Tracheal epithelial cell (primary cell): ENCODE measurements at places on chromosomes 7 and 10. TPM values are rescaled to one million over a fixed set of nuclear protein-coding genes. Genes with fewer than 3 reads are reported as not detected.

ADCY1 gene
- total RNA-seq, result 0.21 and 1.9 TPM in 2 replicates

PPP1R3C gene
- 6.0 and 16.9 TPM in 2 replicates for total RNA-seq

TFR2 gene
- total RNA-seq, result 0.72 and 1.3 TPM in 2 replicates

MEOX2 gene
- total RNA-seq, result 0.21 TPM in 1 of 2 replicates, not detected in the other

SRGN gene
- total RNA-seq, result 0.21 and 13.5 TPM in 2 replicates

TBL2 gene
- total RNA-seq, result 65.2 and 100 TPM in 2 replicates

OPN4 gene
- total RNA-seq, result not detected in 2 replicates

TLX1 gene
- total RNA-seq, result under 0.01 TPM in 1 of 2 replicates, not detected in the other

RGS10 gene
- 37.9 and 55.9 TPM in 2 replicates for total RNA-seq

TMEM26 gene
- not detected in 2 replicates for total RNA-seq

PKD2L1 gene
- not detected in 2 replicates for total RNA-seq

PHYHIPL gene
- total RNA-seq, result under 0.01 TPM in 1 of 2 replicates, not detected in the other

IGFBP3 gene
- 9.2 and 133 TPM in 2 replicates for total RNA-seq

ACTL6B gene
- total RNA-seq, result not detected in 2 replicates

HELLS gene
- 6.6 and 8.0 TPM in 2 replicates for total RNA-seq

ATG9B gene
- 0.24 TPM in 1 of 2 replicates, not detected in the other for total RNA-seq

IFIT2 gene
- total RNA-seq, result 0.21 and 6.3 TPM in 2 replicates

COL1A2 gene
- total RNA-seq, result 0.85 and 3.1 TPM in 2 replicates

UPK3B gene
- total RNA-seq, result 0.72 and 1.7 TPM in 2 replicates

DNAJC12 gene
- 0.21 and 1.7 TPM in 2 replicates for total RNA-seq

TAS2R41 gene
- total RNA-seq, result not detected in 2 replicates

FAM171A1 gene
- 7.2 and 9.2 TPM in 2 replicates for total RNA-seq

FOXI2 gene
- not detected in 2 replicates for total RNA-seq

CCDC6 gene
- total RNA-seq, result 41.2 and 54.1 TPM in 2 replicates

CTAGE15 gene
- 0.21 and 0.48 TPM in 2 replicates for total RNA-seq

CPA4 gene
- total RNA-seq, result 6.6 and 7.2 TPM in 2 replicates

FBXO24 gene
- total RNA-seq, result 0.64 TPM in 1 of 2 replicates, not detected in the other

ATP6V1F gene
- 146 and 176 TPM in 2 replicates for total RNA-seq

TYW1B gene
- total RNA-seq, result 0.85 and 2.7 TPM in 2 replicates

PWWP2B gene
- total RNA-seq, result 52.1 and 71.8 TPM in 2 replicates

CRYGN gene
- total RNA-seq, result not detected in 2 replicates

FAM180A gene
- not detected in 2 replicates for total RNA-seq

NUTM2A gene
- 0.24 and 1.9 TPM in 2 replicates for total RNA-seq

MYL10 gene
- total RNA-seq, result not detected in 2 replicates

PNLIP gene
- total RNA-seq, result not detected in 2 replicates

PLA2G12B gene
- total RNA-seq, result not detected in 2 replicates

CNNM1 gene
- total RNA-seq, result under 0.01 and 0.21 TPM in 2 replicates

GRK5 gene
- 2.8 and 3.6 TPM in 2 replicates for total RNA-seq

AGFG2 gene
- total RNA-seq, result 3.4 and 7.0 TPM in 2 replicates

SHH gene
- 0.21 and 0.72 TPM in 2 replicates for total RNA-seq

MEIG1 gene
- not detected in 2 replicates for total RNA-seq

ITGB8 gene
- 24.9 and 87.0 TPM in 2 replicates for total RNA-seq

CALML3 gene
- total RNA-seq, result 1.1 and 2.7 TPM in 2 replicates

TRIL gene
- total RNA-seq, result not detected in 2 replicates
